Large intestine (tissue), 12 donors: ENCODE measurements at places on chromosomes 16 and 17. TPM values are rescaled to one million over a fixed set of nuclear protein-coding genes. Genes with fewer than 3 reads are reported as not detected.
A peak's percentile ranks its signal among the peaks of the same experiment; 100 is the strongest.

GRCh38 chr17:40124279-40125141, 2.7 kb downstream of the MSL1 start:
- DNase-seq = no peak

GRCh38 chr16:67312719-67313118, 13.8 kb downstream of the KCTD19 start:
- no peak for DNase-seq

DNA sequence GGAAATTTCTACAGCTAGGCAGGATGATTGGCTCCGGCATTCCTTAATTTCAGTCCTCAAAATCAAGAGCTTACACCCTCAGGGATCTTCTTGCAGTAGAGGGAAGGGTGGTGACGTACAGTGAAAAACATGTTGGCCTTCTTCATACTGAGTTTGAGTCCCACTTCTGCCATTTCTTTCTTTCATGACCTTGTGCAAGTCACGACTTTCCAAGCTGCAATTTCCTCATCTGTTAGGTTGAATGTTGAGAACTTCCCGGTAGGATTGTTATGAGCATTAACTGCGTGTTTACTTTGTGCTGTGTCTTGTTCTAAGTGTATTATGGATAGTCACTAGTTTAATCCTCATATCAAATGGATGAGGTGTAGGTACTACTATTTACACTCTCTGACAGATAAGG, 7.9 kb downstream of the SENP3 start:
- DNase-seq = no peak

DNA sequence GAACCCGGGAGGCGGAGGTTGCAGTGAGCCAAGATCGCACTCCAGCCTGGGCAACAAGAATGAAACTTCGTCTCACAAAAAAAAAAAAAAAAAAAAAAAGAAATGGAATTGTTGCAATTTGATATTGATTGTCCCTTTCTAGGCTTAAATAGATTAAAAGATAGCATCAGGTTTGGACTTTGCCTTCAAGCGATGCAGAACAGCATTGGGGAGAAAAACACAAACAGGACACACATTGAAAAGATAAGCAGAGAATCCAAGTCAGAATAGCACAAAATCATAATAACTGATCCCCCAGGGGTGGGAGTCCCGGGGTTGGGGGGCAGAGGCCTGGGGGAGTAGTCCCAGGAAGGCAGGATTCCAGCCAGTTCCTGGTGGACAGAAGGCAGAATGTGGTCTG, 3.9 kb upstream of the CREBBP start:
- DNase-seq = no peak

DNA sequence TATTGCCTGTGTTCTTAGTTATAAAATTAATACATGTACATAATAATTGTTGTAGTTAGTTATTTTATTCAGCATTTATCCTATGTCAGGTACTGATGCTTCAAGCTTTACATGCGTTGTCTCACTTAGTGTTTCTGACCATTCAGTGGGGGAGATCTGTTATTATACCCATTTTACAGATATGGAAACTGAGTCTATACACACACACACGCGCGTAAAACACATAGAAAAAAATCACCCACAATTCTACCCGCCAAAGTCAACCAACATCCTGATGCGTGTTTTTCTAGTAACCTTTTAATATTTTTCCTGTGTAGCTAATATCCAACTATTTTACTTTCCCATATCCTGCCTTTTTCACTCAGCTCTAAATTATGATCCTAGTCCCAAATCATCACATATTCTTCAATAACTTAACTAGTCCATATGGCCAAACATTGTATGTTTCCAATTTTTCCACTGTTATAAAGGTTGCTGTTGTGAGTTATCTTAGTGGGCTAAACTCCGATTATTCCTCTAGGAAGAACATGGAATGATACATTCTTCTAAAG, 48.4 kb downstream of the BMERB1 start:
- no peak for DNase-seq

DNA sequence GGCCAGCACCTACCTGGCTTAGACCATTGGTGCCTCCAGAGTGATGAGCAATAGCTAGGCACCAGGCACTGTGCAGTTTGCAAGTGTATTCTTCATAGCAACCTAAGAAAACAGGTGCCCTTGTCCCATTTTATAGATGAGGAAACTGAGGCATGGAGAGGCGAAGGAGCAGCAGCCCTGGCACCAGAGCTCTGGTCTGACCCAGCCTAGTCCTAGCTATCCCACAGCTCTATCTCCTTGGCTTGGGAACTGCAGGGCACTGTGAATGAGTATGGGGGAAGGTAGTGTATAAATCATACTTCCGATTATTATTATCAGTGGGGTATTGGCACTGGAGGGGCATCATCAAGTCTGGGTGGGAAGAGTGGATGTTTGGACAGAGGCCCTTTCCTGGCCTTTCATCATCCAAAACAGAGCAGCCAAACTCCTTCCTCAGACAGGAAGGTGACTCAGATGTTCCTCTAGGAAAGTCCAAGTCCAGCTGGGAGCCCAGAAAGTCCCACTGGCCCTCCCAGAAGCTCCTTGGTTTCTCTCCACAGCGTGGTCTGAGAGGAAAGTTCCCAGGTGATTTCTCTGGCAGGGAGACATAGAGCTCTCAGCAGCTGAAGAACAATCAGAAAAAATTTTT, 32.0 kb upstream of the PLLP start:
- no peak for DNase-seq

GRCh38 chr17:36486204-36487194, at the start of gene ZNHIT3:
Gene ZNHIT3, plus strand, starts transcription at chr17:36486681. Its CDS starts 19 bp downstream, at chr17:36486700.
- peak; percentile 95 for DNase-seq

DNA sequence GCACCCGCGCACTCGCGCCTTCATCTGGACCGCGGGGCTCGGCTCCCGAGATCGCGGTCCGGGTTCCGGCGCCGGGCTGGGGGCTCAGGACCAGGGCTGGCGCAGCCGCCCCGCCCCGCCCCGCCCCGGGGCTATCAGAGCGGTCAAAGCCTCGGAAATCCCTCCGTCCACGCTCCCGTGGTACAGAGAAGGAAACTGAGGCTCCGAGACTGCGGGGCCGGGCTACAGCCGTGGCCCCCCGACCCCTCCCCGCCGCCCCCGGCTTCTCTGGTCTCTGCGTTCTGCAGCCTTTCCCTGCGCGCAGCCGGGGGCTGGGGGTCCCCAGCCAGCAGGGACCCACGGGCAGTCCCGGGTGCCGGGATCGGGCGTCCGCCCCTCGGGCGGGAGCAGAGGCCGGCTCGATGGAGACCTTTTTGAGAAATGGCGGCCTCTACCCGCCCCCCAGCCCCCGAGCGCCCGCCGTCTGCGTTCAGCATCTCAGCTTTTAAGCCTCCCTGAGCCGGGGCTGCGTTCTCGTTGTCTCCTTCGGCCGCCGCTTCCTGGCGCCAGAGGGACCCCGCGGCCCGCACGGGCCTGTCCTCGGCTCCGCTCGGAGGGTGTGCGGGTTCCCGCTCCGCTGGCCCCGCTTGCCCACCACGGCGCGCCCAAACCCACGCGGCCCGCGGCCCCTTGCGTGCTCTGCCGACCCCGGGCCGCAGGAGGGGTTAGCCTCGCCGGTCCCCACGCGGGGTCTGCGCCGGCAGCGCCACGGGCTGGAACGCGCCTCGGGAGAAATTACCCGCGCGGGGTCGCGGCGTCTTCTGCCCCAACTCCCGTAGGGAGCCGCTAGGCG, 1.5 kb upstream of the NPTX1 start:
- DNase-seq = no peak

DNA sequence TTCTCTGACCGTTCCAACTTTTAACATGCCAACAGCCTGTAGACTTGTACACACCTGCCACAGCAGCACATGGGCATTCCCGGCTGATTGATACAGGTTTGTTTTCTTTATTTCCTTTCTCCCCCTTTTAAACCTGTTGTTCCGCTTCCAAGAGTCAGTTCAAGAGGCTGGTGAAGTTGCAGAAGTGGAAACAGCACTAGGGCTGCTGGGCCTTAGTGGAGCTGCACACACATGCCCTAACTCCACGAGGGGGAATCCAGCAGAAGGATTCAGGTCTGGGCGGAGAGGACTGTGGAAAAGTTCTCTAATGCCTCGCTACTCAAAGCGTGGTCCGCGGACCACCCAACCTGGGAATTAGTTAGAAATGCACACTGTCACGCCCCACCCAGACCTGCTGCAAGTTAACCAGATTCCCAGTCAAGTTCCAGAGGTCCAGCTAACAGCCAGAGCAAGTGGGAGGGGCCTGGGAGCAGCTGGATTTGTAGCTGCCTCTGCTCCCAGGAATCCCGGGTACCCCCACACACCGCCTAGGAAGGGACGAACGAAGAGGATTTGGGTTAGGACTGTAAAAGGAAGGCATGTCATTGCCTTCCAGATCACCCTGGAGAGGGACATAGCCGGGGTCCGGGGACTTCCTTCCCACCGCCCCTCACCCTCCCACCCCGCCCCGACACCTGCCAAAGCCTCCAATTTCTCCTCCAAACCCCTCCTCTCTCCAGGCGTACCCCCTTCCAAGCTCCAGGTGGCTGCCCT, 542 bp downstream of the SLC39A11 start:
- DNase-seq = peak; percentile 80

DNA sequence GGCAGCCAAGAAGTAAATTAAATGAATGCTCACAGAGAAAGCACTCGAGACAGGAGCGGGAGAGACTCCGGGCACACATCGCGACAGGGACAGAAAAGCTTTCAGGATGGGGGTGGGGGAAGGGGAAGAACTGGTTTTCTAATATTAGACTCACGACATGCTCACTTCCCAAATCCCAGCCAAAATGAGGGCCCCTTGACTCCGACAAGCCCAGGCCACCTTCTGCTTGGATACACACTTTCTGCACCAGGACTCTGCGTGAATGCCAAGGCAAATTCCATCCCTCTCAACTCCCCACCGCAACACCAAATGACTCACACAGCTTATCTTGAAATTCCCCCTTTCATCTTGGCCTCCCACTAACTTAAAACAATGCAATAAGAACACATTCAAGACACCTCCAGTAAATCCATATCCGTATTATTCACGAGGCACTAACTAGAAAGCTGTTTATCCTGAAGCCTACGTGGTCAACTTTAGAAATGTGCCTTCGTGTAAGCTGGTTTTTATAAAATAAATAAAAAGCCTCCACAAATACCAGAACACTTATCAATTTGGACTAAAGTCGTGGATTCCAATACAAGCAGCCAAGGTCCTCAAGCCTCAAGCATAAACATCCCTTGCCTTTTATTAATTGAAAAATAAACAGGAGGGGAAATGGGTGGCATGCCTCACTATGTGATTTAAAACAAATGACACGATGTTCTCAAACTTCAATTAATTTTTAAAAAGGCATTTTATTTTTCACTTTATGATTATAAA, 46.1 kb downstream of the NXN start:
- DNase-seq = no peak

DNA sequence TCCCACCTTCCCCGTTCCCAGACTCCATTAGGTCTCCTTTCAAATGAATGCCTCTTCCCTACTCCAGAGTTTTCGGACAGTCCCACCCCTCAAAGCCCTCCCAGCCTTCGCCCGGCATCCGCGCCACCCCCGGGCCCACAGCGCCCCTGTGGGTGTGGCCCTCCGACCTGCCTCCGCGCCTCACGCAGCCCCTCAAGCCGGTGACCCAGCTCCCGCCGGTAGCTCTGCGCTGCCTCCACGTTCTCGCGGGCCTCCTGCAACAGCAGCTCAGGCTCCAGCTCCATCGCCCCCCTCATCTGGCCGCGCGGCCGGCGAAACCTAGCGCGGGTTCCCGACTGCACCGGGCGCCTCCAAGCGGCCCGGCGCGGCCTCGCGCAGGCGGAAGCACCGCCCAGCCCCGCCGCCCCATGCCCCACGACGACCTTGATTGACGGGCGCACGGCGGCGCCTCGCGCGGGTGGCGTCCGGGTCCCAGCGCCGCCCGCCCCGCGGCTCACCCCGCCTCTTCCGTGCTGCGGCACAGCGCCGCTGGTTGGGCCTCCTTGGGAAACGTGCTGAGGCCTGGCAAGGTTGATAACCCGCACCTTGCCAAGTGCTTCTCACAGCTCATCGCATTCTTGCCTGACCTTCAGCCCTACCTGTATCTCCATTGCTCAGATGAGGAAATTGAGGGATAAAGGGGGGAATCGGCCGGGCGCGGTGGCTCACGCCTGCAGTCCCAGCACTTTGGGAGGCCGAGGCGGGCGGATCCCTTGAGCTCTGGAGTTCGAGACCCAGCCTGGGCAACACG, at the start of gene CRLF3:
Gene CRLF3, minus strand, starts transcription at position 337 of the 790 bp plus-strand sequence. Its CDS starts 41 bp downstream, at position 296.
- DNase-seq = peak; percentile 91

DNA sequence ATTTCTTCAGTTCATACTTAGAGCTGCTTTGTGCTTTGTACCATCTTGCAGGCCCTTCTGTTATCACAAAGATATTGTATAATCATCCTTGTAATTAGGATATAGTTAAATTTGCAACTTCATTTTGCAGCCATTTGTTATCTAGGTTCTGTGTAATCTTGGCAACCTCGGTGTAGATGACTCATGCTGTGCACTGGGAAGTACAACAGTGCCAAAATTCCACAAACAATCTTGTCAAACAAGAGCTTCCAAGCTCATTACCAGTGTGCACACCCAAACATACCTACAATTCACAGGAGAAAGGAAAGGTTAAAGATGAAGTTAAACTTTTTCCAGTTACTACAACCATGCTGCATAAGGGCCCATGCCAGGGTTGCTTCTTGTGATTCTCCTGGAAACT, 1231.8 kb downstream of the CDH11 start:
- DNase-seq = peak; percentile 6

GRCh38 chr17:72134608-72135394, 14.0 kb downstream of the SOX9 start:
- DNase-seq = no peak

- DNase-seq = no peak
These were observed 75.2 kb upstream of the NOL11 start for GRCh38 chr17:67642488-67642887.

- no peak for DNase-seq
These were observed 42.9 kb upstream of the TNRC6C start for GRCh38 chr17:77915594-77916021.

GRCh38 chr17:67570797-67571196, 146.9 kb upstream of the NOL11 start:
- no peak for DNase-seq

DNA sequence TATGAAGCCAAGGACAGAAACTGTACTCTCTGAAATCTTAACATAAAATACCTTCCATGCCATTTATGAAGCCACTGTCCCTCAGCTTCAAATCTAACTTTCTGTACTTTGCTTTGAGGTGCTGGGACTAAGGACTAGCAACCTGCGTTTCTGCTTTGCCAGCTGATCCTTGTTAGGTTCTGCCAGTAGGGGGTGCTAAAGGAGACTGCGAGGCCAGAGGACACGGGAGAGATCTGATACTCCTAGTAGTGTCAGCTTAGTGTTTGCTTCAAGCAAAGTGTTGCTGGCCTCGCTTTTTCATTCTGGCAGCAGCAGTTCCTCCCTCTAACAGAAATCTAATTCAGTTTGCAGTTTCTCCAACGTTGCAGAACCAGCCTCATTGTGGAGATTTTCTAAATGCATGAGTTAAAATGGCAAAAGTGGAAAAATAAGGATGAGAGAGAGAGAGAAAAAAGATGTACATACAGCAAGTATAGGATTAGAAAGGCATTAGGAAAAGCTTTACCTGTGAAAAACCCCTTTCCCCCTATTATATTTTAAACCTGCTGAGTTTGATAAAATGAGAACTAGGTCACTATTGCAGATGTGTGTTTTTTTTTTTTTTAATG, 297.5 kb downstream of the CA10 start:
- DNase-seq = peak; percentile 41

- DNase-seq = peak; percentile 69
These were observed 15.8 kb downstream of the SNX20 start for GRCh38 chr16:50665128-50665878.

GRCh38 chr17:2180768-2181167, 122.8 kb downstream of the SMG6 start:
- DNase-seq = no peak

Gene MAFG
- polyA plus RNA-seq = 21.1 TPM

Gene CAPNS2
- polyA plus RNA-seq = 0.09 TPM

Gene IL17C
- polyA plus RNA-seq = not detected

Gene HIC1
- 15.9 TPM for polyA plus RNA-seq

Gene SLC2A4
- polyA plus RNA-seq = 1.1 TPM

Gene AANAT
- 0.13 TPM for polyA plus RNA-seq

Gene VMO1
- 2.1 TPM for polyA plus RNA-seq

Gene FADS6
- polyA plus RNA-seq = 14.5 TPM

Gene COIL
- 21.4 TPM for polyA plus RNA-seq
